ENCODE measurements at places on chromosomes 6 and 20.

DNA sequence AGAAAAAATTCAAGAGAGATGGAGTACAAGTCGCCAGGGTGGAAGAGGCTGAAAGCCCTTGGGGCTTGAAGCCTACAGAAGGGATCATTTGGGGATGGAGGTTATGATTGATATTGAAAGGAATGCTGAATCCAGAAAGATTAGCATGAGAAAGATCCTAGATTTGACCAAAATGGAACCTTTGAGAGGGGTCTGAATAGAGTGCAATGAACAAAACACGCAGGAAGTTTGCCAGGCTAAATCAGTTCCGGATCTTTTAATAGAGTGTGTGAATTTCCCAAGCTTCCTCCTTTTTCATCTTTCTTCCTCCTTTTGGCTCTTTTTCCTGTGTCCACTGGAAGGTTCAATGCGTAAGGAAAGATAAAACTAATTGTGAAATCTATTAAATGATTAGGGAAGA, 15.3 kb downstream of the IPCEF1 start:
- DNase-seq = no peak

- no peak for DNase-seq
Observed at GRCh38 chr20:23362392-23363256, 642 bp downstream of the GZF1 start.

DNA sequence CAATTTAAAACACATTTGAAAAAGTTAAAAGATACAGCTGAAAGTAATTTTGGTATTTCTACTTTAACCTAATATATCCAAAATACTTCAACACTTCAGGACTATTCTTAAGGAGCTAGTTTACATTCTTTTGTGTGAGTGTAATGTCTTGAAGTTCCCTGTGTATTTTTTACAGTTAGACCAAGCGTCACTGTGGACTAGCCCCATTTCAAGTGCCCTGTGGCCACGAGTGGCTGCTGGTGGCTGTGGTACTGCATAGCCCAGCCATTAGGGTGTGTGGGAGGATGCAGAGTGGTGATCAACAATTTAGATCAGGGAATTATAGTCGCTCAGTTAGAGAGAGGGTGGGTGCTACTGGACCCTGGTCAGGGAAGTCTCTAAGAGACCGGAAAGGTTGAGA, 869 bp upstream of the CST5 start:
- DNase-seq = no peak

DNA sequence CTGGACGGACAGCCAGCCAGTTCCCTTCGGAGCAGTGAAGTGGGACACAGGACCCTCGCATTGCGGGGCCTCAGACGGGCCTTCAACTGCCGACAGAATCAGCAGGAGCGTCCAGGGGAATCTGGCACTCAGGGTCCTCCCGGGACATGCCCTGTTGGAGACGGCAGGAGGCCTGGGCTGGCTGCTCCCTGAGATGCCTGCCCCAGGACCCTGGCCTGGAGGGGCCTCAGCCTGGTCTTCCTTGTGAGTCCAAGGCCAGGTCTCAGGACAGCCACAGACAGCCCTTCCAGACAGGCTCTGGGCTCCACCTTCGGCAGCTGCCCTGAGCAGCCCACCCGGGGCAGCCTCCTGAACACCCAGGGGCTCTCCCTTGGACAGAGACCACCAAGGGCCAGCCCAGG, 14.6 kb upstream of the HELZ2 start:
- DNase-seq = no peak

DNA sequence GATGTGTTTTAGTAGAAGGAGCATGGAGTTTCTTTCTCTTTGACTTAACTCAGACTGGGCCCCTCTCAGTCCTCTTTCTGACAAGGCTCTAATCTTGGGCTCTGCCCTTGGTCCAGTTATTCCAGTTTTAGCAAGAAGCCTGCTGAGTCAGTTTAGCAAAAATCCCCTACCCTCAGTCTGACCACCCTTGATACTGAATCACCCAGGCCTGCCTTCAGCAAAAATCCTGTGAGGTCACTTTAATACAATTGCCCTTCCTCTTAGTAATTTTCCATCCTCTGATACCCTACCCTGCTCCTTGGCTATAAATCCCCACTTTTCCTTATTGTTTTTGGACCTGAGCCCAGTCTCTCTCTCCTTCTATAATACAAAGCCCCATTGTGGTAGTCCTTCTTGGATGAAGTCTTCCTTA, 326.7 kb upstream of the NOX3 start:
- peak; percentile 0 for DNase-seq

DNA sequence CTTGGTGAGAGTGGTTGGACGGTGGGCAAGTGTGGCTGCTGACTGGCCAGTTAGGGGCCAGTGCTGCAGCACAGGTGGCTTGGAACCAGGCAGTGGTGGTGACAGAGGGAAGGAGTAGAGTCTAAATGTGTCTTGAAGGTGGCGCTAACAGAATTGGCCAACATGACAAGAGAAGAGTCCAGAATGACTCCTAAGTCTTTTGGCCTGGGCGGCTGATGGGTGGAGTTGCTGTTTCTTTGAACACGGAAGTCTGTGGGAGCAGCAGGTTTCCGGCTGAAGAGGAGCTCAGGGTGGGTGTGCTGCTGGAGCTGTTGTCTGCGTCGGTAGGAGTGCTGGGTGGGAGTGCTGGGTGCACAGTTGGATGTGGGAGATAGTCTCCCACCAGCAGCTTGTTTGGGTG, 10.1 kb downstream of the LSM14B start:
- no peak for DNase-seq

DNA sequence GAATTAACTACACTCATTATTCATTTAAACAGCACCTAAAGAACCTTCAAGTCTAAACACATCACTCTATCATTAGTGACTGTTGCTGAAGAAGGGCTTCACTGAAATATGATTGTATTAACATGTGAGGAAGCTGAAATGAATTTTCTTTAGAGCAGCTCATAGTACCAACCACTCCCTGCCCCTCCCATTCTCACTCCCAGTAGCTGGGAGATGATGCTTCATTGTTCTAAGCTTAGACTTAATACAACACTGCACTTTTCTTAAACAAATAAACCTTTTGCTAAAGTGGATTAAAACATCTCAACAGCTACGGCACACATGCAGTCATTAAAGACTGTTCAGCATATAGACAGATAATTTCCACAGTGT, 63.1 kb downstream of the ATXN1 start:
- no peak for DNase-seq

- DNase-seq = no peak
Observed at GRCh38 chr6:113813142-113813541, 44.0 kb upstream of the MARCKS start.

GRCh38 chr6:31114541-31114878, at the start of gene PSORS1C1:
TSS of gene PSORS1C1 (plus strand) at chr6:31114800. CDS start at chr6:31129633, 14,833 bp downstream.
- DNase-seq = peak; percentile 60

- DNase-seq = no peak
Observed at GRCh38 chr20:45450097-45450818, 19.3 kb upstream of the WFDC2 start.

DNA sequence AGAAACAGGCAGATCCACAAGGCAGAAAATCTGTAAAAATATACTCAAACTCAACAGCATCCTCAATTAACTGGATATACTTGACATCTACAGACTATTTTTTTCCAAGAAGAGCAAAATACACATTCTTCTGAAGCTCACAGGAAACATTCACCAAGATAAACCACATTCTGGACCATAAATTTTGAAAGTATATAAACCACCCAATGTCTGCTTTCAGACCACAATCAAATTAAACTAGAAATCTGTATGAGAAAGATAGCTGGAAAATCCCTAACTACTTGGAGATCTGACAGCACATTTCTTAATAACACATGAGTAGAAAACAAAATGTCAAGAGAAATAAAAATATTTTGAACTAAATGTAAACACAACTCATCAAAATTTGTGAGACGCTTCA, 195.5 kb downstream of the ERMARD start:
- no peak for DNase-seq

DNA sequence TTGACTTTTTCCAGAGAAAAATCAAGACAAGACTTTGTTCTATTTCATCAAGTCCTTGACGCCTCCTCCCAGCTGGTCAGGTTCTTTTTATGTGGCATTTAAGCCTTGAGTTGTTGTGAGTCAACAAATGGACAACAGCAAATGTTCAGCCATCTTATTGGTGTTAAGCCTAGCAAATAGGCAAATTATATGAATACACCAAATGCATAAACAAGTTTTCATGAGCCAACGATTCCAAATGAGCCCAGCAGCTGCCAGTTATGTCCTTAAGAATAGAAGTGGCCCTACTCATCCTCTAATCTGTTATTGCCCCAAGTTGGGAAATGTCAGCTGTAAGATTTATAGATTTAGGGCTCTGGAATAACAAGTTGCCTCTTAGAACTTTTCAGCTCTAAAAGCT, 312.0 kb downstream of the SOX4 start:
- no peak for DNase-seq

- DNase-seq = no peak
Observed at GRCh38 chr20:35225319-35226125, 968 bp upstream of the MMP24 start.

DNA sequence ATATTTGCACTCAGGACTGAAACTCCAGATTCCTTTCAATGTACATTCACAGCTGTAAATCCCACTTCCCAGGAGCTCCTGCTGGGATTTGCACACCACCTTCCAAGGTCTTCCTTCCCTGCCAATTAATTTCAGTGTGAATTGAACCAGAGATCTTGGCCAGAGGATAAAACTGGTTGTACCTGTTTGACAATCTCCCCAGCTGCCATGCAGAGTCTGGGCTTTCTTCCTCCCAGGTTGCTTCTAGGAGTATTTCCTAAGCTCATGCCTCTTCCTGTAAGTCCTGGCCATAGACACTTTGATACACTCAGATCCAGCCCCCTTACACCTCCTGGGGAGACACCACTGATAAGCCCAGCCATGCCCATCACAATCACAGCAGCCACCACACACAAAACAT, 15.6 kb downstream of the MAFB start:
- no peak for DNase-seq

- no peak for DNase-seq
Observed at GRCh38 chr6:159979136-159979874, 10.4 kb downstream of the IGF2R start.

GRCh38 chr20:56730996-56731395, 101.9 kb downstream of the TFAP2C start:
- DNase-seq = no peak

DNA sequence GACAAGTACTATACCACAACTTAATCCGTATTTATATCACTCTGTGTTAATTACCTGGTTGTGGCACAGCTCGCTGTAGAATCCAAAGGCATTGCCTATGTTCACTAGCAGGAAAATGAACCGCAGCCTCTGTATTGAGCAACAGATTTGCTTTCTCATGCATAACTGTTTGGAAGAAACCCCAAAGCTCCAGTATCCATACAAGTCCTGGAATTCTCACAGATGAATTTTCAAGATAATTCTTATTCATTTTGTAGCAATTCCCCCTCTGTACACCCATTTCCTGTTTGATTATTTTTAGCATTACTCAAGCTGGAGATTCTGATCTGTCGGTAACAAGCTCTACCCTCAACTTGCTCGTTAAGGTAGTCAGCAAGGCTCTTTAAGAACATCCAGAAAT, 63.5 kb downstream of the STMND1 start:
- DNase-seq = no peak

- no peak for DNase-seq
Observed at GRCh38 chr6:170043150-170043819, 247.6 kb downstream of the DLL1 start.

DNA sequence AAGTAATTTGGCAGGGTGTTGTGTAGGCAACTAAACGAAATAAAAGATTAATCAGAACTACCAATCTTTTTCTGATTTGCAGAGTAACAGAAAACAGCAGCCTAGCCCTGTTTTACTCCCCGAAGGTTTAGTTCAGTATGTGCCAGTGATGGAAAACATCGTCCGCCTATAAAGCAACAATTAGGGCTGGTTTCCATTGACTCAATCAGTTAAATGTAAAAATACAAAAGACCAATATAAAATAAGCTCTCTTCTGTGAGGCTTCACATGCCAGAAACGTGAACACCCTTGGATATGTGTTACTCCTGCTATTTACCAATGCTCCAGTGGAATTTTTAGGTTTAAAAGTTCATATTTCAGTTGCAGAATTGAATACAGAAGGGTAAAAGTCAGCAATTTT, 210.5 kb upstream of the RSPO3 start:
- no peak for DNase-seq

DNA sequence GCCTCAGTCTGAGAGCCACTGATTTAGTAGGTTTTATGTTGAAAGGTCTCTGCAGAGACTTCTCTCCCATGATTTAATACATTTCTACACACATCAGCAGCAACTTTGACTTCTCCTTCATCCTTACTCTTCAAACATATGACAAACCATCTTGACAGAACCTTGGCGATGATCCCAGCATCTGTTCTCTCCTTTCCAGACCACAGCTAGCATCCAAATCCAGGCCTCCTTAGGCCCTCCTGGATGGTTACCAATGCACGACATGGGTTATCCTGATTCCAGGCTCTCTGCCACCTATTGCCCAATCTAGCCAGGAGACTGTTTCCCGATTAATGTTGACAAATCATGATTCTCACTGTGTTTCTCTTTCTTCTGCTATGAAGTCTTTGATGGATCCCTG, 16.8 kb downstream of the LAMA4 start:
- DNase-seq = peak; percentile 94

DNA sequence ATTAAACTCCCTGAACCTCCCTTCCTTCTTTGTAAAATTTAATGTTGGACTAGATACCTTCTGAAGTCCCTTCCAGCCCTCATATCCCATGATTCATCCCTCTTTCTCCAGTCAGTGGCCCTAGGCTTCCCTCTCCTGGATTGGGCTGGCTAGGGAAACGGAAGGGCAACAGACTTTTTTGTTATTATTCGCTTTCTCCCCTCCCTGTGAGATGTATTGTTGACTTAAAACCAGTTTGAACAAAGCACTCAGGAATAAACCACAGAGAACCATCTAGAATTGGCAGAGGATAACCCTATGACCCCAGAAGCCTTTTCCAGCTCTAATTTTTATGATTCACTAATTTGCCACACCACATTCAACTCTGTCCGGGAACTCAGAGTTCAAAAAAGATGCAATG, 239.7 kb upstream of the SUPT3H start:
- no peak for DNase-seq

DNA sequence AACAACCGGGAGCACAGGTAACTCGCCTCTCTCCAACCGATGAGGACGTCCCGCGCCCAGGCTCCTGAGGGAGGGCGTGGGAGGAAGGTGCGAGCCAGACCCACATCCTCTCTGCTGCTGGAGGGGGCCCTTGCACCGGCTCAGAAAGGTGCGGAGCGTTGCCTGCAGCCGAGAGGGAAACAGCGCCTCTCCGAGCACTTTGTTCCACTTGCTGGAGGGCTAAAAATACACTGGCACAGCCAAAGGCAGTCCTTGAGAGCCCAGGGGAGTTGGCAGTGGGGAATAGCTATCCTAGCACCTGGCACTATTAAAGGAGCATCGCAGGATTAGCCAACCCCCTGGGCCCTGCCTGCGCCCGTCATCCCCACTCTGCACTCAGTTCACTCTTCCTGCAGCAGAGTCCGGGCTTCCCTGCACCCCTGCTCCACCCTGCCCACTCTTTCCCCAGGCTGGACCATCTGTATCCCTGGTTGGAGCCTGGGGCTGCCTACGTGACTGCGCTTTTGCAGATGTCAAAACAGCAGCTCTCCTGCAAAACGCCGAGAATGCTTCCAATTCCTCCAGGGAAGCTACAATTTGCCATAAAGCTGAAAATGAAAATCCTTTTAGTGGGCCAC, 108.9 kb downstream of the SNX5 start:
- no peak for DNase-seq

Measured in brain pericyte (primary cell).